Activated T-cell treated with anti-CD3 and anti-CD28 coated beads, Interleukin-2, amount 50 U/mL, for 1 hour (primary cell): ENCODE measurements at places on chromosomes 7 and 10.

- DNase-seq: peak; percentile 20
These were observed 1.6 kb downstream of the FAM171A1 start for GRCh38 chr10:15369256-15370211.

DNA sequence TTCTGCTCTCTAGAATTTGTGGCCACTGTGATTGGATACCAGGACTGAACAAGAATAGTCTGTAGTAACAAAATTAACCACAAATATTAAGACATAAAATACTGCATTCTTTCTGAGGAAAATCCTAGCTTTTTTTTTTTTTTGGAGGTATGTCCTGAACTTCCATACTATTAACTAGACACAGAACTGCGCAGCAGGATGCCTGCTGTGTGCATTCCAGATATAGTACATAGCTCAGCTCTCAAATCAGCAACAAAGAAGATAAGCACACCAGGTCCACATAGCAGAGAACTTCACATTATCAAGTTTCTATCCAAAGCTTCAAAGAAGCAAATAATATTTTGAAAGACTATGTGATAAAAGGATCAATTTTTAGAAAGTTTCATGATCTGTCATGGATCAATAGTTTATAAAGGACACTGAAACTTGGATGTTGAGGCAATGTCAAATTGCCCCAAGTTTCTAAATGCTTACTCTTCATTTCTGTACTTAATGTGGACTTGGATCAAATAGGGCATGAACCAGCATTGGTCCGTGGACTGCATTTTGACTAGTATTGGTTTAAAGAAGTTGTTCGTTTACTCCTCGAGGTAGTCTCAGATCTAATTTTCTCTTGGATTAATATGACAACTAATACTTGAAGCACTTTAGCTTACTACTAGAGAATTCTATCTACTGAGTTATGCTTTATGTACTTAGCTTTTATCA, 15.4 kb downstream of the NAMPT start:
- no peak for DNase-seq

- DNase-seq: no peak
These were observed 68.5 kb downstream of the GNAT3 start for GRCh38 chr7:80443325-80443724.

DNA sequence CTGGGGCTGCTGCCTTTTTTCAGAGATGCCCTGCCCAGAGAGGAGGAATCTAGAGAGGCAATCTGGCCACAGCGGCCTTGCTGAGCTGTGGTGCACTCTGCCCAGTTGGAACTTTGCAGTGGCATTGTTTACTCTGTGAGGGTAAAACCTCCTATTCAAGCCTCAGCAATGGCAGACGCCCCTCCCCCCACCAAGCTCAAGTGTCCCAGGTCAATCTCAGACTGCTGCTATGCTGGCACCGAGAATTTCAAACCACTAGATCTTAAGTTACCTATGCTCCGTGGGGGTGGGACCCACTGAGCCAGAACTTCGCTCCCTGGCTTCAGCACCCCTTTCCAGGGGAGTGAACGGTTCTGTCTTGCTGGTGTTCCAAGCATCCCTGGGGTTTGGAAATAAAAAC, 77.2 kb downstream of the EXOC4 start:
- no peak for DNase-seq

GRCh38 chr10:31669357-31669756, 259.3 kb downstream of the ARHGAP12 start:
- no peak for DNase-seq

DNA sequence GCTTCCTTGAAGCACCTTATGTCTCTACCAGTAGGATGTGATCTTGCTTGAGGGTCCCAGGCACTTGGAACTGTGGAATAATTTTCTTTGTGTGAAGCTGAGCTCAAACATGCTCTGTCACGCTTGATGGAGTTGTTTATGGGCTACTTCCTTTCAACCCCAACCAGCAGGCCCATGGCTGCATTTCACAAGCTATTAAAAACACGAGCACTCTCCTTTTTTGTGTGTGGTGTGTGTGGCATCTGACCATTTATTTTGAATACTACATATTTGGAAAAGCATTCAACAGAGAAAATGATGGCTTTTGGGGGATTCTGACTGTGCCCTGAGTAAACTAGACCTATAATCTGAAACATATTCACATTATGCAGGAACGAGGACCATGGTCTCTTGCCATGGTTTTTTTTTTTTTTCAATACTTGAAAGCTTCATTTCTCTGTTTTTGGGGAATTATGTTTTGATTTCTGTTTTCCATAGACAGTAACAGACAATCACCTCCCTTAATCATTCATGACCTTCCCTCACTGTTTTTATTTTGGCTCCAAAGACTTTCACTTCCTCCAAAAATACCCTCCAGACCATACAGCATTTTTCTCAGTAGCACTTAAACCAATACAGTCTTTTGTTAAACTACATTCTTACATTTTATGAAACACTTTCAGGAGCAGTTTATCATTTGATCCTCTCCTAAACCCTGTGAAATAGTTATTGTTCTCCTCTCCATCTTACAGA, 233.6 kb upstream of the BMPER start:
- no peak for DNase-seq

GRCh38 chr7:50359995-50360925, 55.7 kb downstream of the IKZF1 start:
- peak; percentile 79 for DNase-seq
